ENCODE measurements at places on chromosomes 6 and 20. TPM values are rescaled to one million over a fixed set of nuclear protein-coding genes. Genes with fewer than 3 reads are reported as not detected.

GRCh38 chr20:54680872-54681619 is 205.7 kb downstream of the DOK5 start:
- no peak overlapping the region for H3K27ac ChIP-seq
- no peak overlapping the region for H3K4me3 ChIP-seq
- no peaks in the 10 kb centered on the region for H3K36me3 ChIP-seq
- no peak for DNase-seq
- H3K4me1 ChIP-seq = no peaks in the 10 kb centered on the region

- peaks cover 1% of the 10 kb centered on the region for H3K4me1 ChIP-seq
- H3K27me3 ChIP-seq = no peaks in the 10 kb centered on the region
- no peak overlapping the region for H3K27ac ChIP-seq
Measured at GRCh38 chr6:44701038-44701636, 313.6 kb downstream of the CDC5L start.

DNA sequence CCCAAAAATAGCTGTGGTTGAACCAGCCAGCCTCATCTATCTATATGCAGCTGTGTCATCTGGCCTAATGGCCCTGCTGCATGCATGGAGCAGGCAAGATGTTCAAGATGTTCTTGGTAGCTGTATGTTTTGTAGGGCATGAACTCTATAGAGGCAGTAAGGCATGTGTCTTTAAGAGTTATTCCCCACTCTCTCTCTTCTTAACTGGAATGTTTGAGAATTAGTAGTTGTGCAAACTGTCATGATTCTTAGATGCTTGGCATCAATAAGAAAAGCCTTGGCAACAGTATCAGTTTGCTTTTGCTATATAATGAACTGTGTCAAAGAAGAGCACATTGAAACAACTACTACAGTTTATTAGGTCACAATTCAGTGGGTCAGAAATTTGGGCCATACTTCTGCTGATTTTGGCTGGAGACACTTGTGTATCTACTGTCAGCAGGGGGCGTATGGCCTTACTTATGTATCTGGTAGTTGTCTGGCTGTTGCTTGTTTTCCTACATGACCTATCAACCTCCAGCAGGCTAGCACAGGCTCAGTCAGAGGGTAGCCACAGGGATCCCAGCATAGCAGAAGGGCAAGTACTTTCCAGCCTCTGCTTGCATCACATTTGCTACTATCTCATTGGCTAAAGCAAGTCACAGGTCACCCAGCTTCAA is 56.1 kb upstream of the LAMP5 start:
- H3K27me3 ChIP-seq = no peaks in the 10 kb centered on the region
- H3K4me1 ChIP-seq = no peaks in the 10 kb centered on the region
- DNase-seq = no peak
- no peak overlapping the region for H3K27ac ChIP-seq
- no peaks in the 10 kb centered on the region for H3K36me3 ChIP-seq

DNA sequence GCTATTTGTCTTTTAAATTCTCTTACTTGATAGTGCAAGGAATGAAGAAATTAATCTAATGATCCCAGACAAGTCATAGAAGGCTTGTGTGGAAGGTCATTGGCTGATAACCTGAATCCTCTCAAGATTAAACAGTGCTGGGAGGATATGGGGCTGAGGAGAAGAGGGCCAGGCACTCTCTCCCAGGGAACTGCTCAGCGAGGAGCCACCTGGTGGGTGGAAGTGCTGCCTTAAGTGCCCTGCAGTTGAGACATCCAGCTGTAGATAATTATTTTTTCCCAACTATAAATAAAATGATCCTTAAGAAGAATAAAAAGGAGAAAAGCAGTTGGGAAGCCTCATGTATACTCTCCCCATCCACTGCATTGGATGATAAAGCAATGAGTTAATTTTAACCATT is 47.9 kb downstream of the BTBD3 start:
- no peaks in the 10 kb centered on the region for H3K36me3 ChIP-seq
- H3K4me3 ChIP-seq = no peak overlapping the region

- H3K27me3 ChIP-seq = peaks cover 6% of the 10 kb centered on the region
- DNase-seq = no peak
- no peaks in the 10 kb centered on the region for H3K4me1 ChIP-seq
- H3K4me3 ChIP-seq = no peak overlapping the region
- H3K27ac ChIP-seq = no peak overlapping the region
- no peaks in the 10 kb centered on the region for H3K36me3 ChIP-seq
Measured at GRCh38 chr6:153947808-153948447, 91.1 kb upstream of the OPRM1 start.

GRCh38 chr6:168606722-168607121 is 165.7 kb downstream of the SMOC2 start:
- no peaks in the 10 kb centered on the region for H3K4me1 ChIP-seq
- no peak overlapping the region for H3K4me3 ChIP-seq
- H3K27ac ChIP-seq = no peak overlapping the region

GRCh38 chr20:15318682-15319081 is 981.3 kb upstream of the FLRT3 start:
- H3K4me1 ChIP-seq = no peaks in the 10 kb centered on the region
- DNase-seq = no peak
- H3K27me3 ChIP-seq = no peaks in the 10 kb centered on the region

CLVS2 gene
- not detected for total RNA-seq

- no peak overlapping the region for H3K27ac ChIP-seq
- H3K27me3 ChIP-seq = peaks cover 34% of the 10 kb centered on the region
- no peak overlapping the region for H3K4me3 ChIP-seq
- no peak for DNase-seq
- H3K36me3 ChIP-seq = no peaks in the 10 kb centered on the region
Measured at GRCh38 chr6:84272298-84272697, 44.9 kb upstream of the CEP162 start.

- peaks cover 6% of the 10 kb centered on the region for H3K4me1 ChIP-seq
- DNase-seq = no peak
- no peak overlapping the region for H3K4me3 ChIP-seq
- no peak overlapping the region for H3K27ac ChIP-seq
- H3K36me3 ChIP-seq = no peaks in the 10 kb centered on the region
Measured at GRCh38 chr6:137417396-137417795, 76.8 kb downstream of the OLIG3 start.

ZC3H12D gene
- total RNA-seq = 63.5 TPM

- no peak overlapping the region for H3K27ac ChIP-seq
- no peaks in the 10 kb centered on the region for H3K27me3 ChIP-seq
- DNase-seq = no peak
- no peak overlapping the region for H3K4me3 ChIP-seq
- no peaks in the 10 kb centered on the region for H3K4me1 ChIP-seq
Measured at GRCh38 chr6:23180504-23181293, 611.3 kb downstream of the HDGFL1 start.

DNA sequence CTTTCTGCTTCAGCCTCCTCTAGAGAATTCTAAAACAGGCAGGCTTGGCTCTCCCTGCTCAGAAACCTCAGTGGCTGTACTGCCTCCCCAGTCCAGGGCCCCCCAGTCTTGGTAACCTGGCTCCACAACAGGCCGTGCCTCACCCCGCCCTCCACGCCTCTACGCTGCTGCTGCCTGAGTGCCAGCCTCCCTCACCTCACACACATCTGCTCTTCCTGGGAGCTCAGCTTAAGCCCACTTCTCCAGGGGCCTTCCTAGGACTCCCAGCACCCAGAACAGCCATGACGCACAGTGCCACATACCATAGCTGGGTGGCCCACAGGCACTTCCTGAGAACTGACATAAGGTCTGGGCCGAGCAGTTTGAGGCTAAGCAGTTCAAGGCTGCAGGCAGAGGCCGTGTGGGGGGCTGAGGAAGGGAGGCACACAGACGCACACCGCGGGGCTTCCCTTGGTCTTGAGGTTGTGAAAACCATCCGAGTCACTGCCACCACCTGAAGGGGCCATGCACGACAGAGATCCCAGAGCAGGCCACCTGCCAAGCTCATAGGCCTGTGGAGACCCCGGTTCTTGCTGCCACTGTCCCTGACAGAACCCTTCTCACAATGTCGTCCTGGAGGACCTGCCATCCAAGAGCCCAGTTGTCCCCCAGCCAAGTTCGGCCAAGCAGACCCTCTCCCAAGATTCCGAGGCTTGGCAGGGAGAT is 42.6 kb downstream of the DSTN start:
- peak; percentile 63 for DNase-seq
- peaks cover 20% of the 10 kb centered on the region for H3K4me1 ChIP-seq
- no peaks in the 10 kb centered on the region for H3K27me3 ChIP-seq
- peak overlapping the region; percentile 82 for H3K4me3 ChIP-seq
- H3K36me3 ChIP-seq = peaks cover 3% of the 10 kb centered on the region

SRMS gene
- total RNA-seq = not detected

GRCh38 chr6:133501675-133502270 is 260.6 kb downstream of the EYA4 start:
- H3K27ac ChIP-seq = no peak overlapping the region
- no peak overlapping the region for H3K4me3 ChIP-seq
- DNase-seq = no peak
- no peaks in the 10 kb centered on the region for H3K4me1 ChIP-seq

- no peak for DNase-seq
- H3K27ac ChIP-seq = no peak overlapping the region
- no peaks in the 10 kb centered on the region for H3K4me1 ChIP-seq
- H3K27me3 ChIP-seq = peaks cover 4% of the 10 kb centered on the region
- no peak overlapping the region for H3K4me3 ChIP-seq
- H3K36me3 ChIP-seq = no peaks in the 10 kb centered on the region
Measured at GRCh38 chr20:40283689-40284088, 405.3 kb downstream of the MAFB start.

BMP2 gene
- total RNA-seq = not detected

- no peak overlapping the region for H3K27ac ChIP-seq
- no peak overlapping the region for H3K4me3 ChIP-seq
- H3K4me1 ChIP-seq = no peaks in the 10 kb centered on the region
- H3K36me3 ChIP-seq = no peaks in the 10 kb centered on the region
Measured at GRCh38 chr6:145838305-145838704, 23.7 kb upstream of the FBXO30 start.

- peaks cover 5% of the 10 kb centered on the region for H3K36me3 ChIP-seq
- peak; percentile 58 for DNase-seq
- H3K4me1 ChIP-seq = peaks cover 57% of the 10 kb centered on the region
- peak overlapping the region; percentile 98 for H3K27ac ChIP-seq
- peak overlapping the region; percentile 98 for H3K4me3 ChIP-seq
Measured at GRCh38 chr6:53347250-53347920, 1.4 kb downstream of the ELOVL5 start.

DNA sequence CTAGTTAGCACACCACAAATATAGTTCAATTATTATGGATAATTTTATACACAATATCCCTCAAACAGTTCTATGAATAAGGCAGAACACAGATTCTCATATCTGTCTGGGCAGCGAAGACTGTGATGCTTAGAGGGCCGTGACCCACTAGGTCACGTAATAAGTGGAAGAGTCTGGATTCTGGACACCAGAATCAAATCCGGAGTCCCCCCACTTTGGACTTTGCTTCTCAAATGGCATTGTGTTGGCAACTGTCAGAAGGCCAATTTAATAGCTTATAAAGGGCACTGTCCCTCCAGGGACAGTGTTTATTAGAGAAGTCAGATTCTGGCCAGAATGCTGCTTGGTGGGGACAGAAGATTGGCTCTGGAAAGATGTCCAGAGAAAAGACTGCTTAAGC is 6.8 kb upstream of the CCDC167 start:
- H3K4me1 ChIP-seq = peaks cover 44% of the 10 kb centered on the region
- no peaks in the 10 kb centered on the region for H3K27me3 ChIP-seq
- no peaks in the 10 kb centered on the region for H3K36me3 ChIP-seq
- H3K4me3 ChIP-seq = no peak overlapping the region
- H3K27ac ChIP-seq = peak overlapping the region; percentile 99

GRCh38 chr20:47801759-47802158 is 16.5 kb upstream of the SULF2 start:
- H3K27ac ChIP-seq = no peak overlapping the region
- no peak for DNase-seq
- no peaks in the 10 kb centered on the region for H3K4me1 ChIP-seq
- H3K36me3 ChIP-seq = no peaks in the 10 kb centered on the region

DNA sequence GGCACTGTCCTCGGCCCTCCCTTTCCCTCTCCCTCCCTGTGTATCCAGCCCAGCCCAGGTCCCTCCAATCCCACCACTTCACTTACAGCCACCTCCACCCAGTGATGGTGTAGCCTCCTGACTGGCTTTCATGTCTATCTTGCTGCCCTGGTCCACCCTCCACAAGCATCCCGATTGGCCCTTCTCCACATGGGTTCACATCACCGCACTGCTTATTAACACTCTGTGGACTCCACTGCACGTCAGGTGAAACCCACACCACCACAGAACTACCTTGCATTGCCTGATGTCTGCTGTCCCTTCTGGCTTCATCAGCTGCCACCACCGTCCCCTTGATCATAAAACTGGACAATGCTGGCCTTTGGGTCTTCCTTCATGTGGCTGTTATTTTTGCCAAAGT is 220.4 kb upstream of the ARID1B start:
- H3K4me3 ChIP-seq = no peak overlapping the region
- peaks cover 4% of the 10 kb centered on the region for H3K27me3 ChIP-seq
- no peak for DNase-seq

GRCh38 chr20:24043294-24043693 is 54.7 kb upstream of the GGTLC1 start:
- no peak overlapping the region for H3K4me3 ChIP-seq
- no peak for DNase-seq
- peaks cover 41% of the 10 kb centered on the region for H3K4me1 ChIP-seq
- no peaks in the 10 kb centered on the region for H3K36me3 ChIP-seq
- no peaks in the 10 kb centered on the region for H3K27me3 ChIP-seq
